ENCODE measurements at places on chromosomes 11 and 22.
A peak's percentile ranks its signal among the peaks of the same experiment; 100 is the strongest.

- no peak for DNase-seq
Observed at GRCh38 chr11:70510106-70510505, 111.8 kb downstream of the CTTN start.

DNA sequence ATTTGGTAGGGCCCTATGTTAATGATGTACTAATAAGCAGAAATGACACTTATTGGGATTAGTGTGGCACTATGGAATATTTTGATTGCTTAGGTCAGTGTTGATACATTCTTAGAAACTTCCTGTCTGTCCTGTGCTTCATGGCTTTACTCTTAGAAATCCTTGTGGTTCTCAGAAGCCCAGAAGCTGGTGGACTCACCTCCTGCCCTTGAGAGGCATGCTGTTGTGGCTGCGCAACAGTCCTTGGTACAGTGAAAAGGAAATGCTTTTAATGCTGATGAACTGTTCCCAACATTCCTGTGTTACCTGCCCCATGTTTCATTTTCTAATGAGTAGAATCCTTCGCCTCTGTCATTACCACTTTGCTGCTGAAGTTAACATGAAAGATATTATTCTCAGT is 52.4 kb upstream of the MYO18B start:
- DNase-seq: no peak

GRCh38 chr11:106288057-106288456 is 210.6 kb downstream of the AASDHPPT start:
- no peak for DNase-seq

DNA sequence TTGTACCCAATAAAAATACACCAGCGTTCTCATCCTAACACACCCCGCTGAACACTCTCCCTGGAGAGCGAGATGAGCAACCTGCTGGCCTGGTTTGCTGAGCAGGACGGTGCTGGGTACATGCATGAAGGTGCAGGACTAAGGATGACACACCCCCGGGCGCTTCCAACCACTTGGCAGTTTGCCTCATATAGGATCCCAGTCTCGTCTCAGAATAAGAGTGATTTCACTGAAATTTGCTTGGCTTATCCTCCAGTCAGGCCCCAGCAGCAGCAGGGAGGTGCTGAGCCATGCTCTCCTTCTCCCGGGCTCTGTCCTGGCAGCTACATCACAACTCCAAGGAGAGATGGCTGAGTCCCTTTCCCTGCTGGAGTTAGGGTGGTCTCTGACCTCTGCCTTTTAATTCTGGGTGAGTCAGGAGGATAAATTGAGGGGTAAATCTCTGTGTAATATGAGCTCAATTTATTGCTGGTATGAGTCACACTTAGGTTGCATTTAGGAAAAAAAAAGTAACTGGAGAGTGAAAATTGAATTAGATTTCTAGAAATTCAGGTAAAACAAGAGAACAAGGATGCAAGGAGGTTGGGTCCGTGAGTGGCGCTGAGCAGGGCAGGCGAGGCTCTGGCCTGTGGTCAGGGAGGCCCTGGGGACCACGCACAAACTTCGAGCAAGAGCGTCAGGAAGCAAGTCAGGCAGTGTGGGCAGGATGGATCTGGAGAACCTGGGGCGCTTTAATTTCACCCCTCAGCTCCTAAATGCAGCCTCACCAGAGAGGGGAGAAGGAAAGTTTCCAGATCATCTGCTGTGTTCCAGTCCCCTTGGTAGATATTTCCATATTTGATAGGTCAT is 974.0 kb downstream of the TBC1D22A start:
- no peak for DNase-seq

GRCh38 chr11:15941206-15941770 is 415.1 kb downstream of the SOX6 start:
- peak; percentile 20 for DNase-seq

DNA sequence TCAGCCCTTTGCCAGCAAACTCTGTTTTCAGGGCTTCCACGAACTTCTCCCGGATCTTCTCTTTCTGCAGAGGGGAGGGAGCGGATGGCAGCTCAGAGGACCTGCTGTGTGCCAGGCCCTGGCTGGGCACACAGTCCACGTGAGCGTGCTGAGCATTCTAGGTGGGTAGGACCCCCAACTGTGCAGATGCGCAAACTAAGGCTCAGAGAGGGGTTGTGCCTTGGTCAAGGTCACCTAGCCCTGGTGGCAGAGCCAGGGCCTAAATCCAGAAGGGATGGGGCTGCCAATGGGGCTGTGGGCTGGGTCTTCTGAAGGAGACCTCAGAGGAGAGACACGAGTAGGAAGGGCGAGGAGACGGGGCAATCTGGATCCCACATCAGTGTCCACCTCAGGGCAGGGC is 10.8 kb downstream of the PMM1 start:
- DNase-seq: no peak

DNA sequence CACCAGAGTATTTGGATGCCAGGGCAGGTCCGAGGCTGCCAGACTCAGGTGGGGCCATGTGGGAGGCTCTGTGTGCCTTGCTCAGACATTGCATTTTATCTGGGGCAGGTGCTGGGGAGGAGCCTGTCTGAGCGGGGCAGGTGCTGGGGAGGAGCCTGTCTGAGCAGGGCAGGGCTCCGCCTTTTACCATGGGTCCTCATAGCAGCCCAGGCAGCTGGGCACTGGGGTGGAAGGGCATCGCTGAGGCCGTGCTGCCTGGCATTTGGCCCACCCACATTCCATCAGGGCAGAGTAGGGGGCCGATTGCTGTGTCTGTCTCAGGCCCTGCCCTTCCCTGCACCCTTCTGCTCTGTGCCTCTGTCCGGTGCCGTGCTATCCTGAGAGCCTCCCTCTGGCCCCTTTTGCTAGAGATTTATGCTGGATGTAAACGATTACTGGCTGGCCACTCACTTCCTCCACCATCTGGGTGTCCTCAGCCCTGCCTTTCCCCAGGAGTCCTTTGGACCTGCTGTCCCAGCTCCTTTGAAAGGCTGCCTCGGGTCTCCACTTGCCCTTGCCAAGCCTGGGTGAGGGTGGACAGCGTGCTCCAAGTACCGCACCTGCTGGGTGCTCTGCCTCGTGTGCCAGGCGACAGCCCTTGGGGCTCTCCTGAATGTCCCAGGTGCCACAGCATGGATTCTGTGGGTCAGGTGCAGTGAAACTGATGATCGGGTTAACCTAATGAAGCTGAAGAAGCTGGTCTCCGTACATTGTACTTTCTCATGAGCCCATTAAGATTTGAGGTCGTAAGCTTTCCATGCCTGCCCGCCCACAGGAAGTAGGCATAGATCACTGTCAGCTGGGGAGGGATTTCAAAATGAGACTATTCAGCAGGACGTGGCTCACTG is 281.6 kb downstream of the TBC1D22A start:
- DNase-seq: peak; percentile 58

DNA sequence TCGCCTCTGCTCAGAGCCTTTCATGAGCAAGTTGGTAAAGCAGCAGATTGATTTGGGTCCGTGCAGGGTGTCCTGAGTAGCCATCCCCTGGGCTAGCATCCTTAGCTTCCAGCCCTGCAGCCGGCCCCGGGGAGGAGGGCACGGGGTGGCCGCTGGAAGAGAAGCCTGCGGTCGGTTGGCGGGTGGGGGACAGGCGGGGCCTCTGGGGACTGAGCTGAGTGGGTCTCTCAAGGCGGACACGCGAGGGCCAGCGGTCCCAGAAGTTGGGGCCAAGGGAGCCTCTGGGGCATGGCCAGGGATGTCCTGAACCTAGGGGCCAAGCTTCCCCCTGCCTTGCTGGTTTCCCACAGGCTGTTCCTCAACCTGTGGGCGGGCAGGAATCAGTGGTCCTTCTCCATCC is 143.0 kb downstream of the TBC1D22A start:
- no peak for DNase-seq

- DNase-seq: no peak
Observed at GRCh38 chr11:80862011-80862410, 1421.2 kb upstream of the TENM4 start.

DNA sequence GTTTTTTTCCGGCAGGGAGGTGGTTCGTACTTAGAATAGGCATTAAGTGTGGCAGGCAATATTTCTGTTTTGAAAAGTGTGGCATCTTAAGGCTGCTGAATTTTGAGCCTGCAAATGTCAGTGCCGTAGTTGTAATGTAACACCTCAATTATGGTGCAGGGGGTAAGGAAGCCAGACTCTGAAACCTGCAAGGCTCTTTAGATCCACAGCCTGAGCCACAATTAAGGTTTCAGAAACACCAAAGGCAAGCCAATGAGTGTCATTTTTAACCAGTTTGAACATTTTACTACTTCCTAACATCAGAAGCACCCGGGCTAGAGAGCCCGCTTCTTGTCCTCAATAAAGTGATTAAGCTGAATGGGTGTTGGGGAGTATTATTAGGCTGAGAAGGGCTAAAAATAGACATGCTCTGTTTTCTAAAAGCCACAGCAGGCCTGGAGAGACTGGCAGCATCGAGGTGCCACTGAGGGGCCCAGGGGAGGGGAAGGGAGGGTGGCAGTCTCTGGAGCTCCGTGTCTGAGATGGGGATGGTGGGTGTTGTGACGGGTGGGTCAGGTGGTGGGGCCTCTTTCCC is 113.4 kb downstream of the ZBTB16 start:
- no peak for DNase-seq

- DNase-seq: no peak
Observed at GRCh38 chr11:11884351-11884750, 42.6 kb downstream of the USP47 start.

DNA sequence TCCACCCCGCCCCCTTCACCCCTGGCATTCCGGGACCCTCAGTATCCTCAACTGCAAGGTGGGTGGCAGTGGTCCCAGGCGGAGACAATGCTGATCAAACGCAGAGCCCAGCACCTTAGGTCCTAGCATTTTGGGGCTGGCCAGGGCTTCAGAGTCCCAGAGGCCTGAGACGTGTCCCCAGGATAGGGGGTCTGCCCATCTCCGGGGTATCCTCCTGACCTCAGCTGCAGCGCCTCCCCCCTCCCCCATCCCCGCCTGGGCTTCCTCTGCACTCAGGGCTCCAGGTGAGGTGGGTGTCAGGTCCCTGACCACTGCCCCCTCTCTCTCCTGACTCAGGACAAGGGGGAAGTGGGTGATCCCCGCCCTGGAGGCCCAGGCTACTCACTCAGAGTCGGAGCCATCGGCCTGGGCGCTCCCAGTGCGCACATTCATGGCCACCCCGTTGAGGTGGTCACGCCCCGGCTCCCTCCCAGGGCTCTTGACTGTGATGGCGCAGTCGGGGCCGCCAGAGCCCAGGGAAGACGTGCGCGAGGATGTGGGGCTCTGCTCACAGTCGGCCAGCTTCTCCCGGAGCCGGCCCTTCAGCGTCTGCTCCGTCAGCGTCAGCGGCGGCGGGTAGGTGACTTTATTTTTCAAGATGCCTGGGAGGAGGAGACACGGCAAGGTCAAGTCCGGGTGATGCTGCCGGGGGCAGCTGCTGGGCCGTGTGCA is 28.3 kb downstream of the TRMU start:
- DNase-seq: no peak

DNA sequence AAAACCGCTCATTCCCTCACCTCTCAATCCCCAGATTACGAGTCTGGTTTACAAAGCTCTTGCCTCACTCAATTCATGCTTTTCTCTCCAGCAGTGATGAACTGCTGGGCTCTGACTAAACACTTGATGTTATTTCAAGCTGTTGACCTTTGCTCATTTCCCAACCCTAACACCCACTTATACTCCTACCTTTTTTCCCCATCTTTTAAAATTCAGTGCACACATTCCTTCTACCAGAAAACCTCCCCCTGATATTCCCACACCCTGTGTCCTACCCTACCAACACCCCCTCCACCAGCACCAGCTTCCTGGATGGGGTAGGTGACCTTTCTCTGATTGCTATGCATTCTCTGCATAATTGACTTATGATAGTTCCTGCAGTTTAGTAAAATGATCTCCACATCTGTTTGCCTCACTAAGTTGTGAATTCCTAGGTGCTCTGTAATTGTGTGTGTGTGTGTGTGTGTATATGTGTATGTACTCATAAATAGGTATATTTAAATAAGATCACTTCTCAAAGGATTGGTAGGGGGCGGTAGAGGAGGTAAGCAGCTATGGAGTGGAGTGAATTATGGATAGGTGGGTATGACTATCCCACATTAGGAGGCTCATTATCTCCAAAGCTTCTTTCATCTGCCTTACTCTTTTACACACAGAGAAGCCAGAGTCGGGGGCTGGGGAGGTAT is 842 bp downstream of the HEPACAM start:
- DNase-seq: peak; percentile 47

- no peak for DNase-seq
Observed at GRCh38 chr22:35335936-35336781, 36.5 kb downstream of the TOM1 start.

DNA sequence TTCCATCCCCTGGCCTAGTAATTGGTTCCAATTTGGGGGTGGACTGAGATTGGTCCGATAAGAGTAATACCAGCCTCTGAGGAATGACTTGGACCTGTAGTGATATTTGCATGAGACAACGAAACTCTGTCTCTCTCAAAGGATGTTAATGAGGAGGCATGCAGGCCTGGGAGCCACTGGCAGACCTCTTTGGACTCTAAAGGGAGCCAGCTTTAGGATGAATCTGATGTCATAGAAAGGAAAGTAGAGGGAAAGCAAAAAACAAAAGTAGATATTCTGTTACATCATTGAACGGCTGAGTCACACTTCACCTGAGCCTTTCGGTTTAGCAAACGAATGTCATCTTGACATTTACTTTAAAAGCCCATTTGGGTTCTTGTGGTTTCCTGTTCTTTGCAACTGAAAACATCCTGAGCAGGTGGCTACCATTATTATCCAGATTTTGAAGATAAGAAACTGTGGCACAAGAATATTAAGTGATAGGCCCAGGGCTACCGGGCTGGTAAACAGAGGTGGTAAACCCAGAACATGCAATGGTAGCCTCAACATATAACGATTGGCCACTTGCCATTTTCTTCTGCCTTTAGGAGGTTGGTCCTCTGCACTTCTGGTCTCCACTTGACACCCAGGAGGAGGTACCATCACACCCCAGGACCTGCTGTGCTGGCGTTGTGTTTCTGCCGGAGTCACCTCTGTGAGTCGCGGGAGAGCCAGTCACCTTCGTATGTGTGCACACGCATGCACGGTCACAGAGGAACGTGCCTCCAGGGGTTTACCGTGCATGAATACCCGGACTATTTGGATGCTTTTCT is 42.7 kb downstream of the RTL6 start:
- no peak for DNase-seq

GRCh38 chr11:63536669-63537292 is at the start of gene PLAAT4:
TSS of gene PLAAT4 (plus strand) at chr11:63536808. CDS start at chr11:63536869, 61 bp downstream.
- DNase-seq: peak; percentile 83

DNA sequence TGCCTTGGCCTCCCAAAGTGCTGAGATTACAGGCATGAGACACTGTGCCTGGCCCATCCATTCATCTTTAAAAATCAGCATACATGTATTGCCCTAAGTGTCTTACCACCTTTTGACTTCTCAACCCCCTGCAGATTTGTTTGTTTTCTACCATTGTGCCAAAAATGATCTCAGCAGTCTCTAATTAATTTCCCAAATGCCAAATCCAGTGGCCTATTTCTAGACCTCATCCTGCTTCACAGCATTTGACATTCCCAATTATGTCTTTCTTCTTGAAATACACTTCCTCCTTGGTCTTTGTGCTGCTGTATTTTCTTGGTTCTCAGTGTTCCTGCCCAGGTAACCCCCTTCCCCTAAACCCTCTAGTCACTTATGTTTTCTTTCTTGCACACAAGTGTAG is 46.0 kb upstream of the GRAMD1B start:
- DNase-seq: no peak

- DNase-seq: no peak
Observed at GRCh38 chr11:120112174-120112796, 25.6 kb downstream of the TRIM29 start.

GRCh38 chr22:25007444-25008106 is 55.1 kb downstream of the KIAA1671 start:
- DNase-seq: no peak

GRCh38 chr11:121652971-121653370 is 200.2 kb upstream of the SORL1-AS1 start:
- DNase-seq: no peak
